ENCODE measurements at places on chromosomes 16 and 17.

DNA sequence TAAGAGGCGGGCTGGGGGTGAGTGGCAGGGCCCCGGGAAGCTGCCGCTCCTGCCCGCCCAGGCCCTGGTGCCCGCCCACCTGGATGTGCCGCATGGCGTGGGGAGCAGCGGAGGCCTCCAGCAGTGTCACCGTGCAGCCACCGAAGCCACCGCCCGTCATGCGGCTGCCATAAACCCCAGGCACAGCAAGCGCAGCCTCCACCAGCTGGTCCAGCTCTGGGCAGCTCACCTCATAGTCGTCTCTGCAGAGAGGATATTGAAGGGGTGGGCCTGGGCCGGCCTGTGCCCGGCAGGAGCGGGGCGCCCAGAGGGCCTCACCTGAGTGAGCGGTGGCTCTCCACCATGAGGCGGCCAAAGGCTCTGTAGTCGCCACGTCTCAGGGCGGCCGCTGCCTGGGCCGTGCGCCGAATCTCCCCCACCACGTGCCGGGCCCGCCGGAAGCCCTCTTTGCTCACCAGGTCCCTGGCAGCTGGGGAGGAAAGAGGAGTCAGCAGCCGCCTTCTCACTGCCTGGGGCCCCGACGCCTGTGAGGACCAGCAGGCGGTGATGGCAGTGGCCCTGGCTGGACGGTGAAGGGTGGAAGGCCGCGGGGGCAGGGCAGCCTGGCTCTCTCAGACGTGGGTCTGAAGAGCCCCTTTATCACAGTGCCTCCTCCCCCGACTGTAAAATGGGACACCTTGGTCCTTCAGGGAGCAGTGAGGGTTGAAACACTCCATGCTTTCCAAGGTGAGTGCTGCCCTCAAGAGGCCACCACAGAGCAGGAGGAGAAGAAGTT lies 6.7 kb downstream of the GALK1 start:
- DNase-seq = no peak

GRCh38 chr17:31654936-31655335 lies 204.1 kb downstream of the COPRS start:
- DNase-seq = no peak

GRCh38 chr16:87740441-87740840 lies 25.3 kb downstream of the KLHDC4 start:
- peak; percentile 70 for DNase-seq

DNA sequence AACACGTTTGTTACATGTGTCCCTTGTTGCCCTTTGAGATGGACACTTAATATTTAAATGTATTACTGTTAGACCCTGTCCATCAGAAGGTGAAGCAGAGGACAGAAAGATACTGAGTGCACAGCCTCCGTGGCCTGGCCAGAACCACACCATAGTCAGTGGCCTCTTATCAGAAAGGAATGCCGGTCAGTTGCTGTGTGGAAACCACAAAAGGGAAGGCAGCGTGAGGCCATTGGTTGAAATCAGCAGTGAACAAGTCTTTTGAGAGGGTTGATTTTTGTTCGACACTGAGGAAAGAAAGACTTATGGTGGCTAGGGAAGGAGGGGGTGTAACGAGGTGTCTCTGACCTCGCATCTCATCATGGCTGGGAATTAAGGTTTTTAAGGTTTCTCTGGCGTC lies 85.4 kb upstream of the CLEC18A start:
- DNase-seq = no peak

DNA sequence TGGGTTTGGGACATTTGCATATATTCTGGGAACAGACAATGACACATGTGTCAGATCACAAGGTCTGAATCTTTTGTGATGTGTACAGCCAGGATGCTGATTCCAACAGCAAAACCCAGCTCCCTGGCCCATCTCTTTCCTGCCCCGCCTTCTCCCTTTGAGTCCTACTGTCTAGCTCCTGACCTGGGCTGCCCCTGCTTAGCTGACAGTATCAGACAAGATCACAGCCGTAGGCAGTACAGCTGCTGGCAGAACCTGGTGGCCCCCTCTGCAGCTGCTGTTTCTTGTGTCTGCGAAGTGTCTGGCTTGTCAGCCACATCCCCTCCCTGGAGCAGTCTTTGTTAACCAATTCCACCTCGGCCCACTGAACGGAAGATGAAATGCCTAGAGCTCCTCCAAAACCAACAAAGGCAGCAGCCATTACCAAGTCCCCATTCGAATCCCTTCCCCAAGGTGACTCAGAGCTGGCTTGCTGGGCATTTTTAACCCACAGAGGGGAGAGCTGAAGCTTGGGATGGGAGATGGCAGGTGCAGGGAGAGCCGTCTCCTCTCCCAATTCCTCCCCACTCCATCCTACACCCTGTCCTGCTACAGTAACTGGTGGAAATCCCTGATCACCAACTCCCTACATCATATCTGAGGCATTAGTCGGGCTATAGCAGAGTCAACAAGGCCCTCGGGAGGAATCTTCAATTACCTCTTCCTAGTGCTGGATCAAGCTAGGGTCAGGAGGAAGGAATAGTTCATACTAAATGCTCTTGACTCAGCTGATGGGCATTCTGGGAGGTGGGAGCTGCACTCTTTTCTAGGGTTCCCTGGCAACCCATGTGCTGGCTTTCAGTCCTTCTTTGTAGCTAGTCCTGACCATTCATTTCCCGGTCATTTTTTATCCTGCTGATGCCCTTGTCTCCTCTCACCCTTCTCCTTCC lies 5.8 kb downstream of the PIPOX start:
- no peak for DNase-seq

DNA sequence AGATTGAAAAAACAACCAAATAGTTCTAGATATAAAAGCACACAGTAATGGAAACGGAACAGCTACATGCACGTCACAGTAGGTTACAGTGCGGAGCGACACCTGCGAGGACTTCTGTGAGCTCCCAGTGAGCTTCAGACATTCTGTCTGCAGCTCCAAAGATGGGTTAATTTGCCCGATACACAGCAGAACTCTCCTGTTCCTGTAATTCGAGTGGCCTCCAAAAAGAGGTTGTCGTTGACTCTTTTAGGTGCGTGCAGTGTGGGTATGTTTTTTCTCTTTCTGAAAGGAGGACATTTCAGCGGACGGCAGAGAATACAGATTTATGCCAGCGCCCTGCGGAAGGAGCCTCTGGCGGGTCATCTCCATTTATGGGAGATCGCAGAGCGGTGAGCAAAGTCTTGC lies 2.9 kb downstream of the OR1F1 start:
- no peak for DNase-seq

- peak; percentile 33 for DNase-seq
Measured at GRCh38 chr16:59905606-59906005, 1171.5 kb upstream of the GOT2 start.

- DNase-seq = no peak
Measured at GRCh38 chr16:11182411-11182810, 73.6 kb downstream of the SOCS1 start.

GRCh38 chr17:73489333-73489732 lies 154.9 kb downstream of the SDK2 start:
- no peak for DNase-seq

GRCh38 chr16:84000989-84001642 lies 33.1 kb downstream of the NECAB2 start:
- DNase-seq = no peak

GRCh38 chr16:16763449-16763848 lies 384.5 kb downstream of the NPIPA7 start:
- no peak for DNase-seq

GRCh38 chr17:34909040-34909439 lies 52.2 kb downstream of the CCT6B start:
- no peak for DNase-seq

DNA sequence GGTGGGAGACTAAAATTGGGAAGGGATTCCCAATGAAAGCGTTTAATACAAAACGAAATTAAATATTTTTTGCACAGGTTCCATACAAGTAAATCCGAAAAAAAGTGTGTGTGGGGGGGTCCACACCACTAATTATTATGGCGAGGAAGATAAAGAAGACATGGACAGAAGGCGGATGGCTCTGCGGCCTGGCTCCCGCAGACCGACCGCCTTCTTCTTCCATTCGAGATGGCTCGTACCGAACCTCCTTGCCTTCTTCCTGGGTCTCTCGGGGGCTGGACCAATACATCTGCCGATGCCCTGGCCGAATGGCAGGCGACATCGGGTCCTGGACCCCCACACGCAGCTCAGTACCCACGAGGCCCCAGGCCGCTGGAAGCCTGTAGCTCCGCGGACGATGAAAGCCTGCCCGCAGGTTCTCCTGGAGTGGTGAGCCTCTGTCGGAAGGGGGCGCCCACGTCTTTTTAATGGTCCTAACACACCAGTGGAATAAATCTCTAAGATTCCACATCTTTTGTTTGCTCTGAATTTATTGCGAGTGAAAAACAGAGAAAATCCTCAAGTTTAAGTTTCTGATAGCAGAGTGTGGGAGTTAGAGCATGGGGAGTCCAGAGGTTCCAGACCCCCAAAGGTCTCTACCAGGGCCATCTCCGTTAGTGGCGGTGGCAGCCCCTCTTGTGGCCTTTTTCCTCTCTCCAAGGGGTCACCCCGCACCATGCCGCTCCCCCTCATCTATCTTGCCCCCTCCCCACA lies 1.4 kb downstream of the PRAC2 start:
- no peak for DNase-seq

- peak; percentile 93 for DNase-seq
Measured at GRCh38 chr17:65627891-65628643, 66.6 kb upstream of the AXIN2 start.

- DNase-seq = no peak
Measured at GRCh38 chr17:54933921-54934320, 33.3 kb downstream of the TOM1L1 start.

DNA sequence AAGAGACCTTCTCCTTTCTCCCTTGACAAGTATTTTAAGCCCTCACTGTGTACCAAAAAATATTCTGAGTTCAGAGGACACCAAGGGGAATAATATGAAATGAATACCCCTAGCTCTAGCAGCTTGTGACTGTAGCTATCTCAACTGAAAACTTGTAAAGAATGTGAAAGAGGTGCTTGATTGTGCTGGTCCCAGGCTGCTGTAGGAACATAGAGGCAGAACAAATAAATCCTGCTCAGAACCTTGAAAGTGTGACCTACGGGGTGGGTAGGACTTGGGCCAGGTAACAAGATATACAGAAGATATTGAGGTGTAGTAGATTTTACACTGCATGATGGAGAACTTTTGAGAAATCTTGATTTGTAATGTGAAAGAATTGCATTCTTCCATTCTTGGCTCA lies 606.8 kb downstream of the TOX3 start:
- no peak for DNase-seq

DNA sequence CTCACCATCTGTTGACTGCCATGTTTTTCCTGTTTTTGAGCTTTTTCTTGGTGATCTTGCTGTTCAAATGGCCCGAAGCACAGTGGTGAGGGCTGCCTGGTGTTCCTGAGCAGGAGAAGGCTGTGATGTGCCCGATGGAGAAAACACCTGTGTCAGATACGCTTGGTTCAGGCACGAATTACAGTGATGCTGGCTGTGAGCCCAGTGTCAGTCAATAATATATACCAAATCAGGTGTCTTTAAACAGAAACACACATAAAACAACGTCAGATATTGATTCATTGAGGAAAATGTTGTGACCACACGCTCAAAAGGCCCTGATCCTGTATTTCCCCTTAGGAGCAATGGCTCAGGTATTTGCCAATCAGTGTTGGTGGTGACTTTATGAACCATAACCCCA lies 111.7 kb downstream of the SDR42E1 start:
- no peak for DNase-seq

GRCh38 chr17:17739388-17740066 lies 58.3 kb downstream of the RAI1 start:
- no peak for DNase-seq

DNA sequence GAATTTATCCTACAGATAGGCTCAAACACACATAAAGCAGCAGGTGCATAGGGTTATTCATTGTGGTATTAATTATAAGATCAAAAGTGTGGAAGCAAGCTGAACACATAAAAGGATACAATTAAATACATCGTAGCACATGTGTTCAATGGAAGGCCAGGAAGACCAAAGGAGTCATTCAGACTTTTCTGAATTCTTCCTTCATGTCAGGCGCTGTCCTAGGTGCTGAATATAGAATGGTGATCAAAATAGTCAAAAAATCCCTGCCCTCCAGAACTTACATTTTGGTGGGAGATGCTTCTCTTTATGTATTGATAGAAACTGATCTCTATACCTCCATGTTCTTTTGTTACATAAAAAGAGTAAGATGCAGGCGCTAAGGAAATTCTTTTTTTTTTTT lies 439.0 kb upstream of the ASIC2 start:
- DNase-seq = no peak

GRCh38 chr16:6096931-6097670 lies 999.5 kb upstream of the EEF2KMT start:
- no peak for DNase-seq

- no peak for DNase-seq
Measured at GRCh38 chr16:5906351-5906750, 808.8 kb upstream of the EEF2KMT start.

DNA sequence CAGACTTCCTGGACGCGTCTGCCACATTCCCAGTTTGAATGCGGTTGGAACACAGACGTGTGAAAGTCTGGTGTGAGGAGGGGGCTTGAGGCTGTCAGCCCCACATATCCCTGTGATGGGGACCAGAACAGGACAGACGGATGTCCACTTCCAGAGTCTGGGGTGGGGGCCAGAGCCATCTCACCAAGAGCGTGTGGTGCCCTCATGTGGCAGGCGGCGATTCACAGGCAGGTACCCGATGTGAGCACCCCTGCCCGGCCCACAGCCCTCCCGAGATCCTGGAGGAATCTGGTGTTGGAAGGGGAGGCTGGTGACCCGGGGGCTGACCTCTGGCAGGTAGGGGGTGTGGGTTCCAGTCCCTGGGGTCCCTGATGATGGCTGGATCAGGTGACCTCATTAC lies 51.5 kb downstream of the ENGASE start:
- DNase-seq = no peak

DNA sequence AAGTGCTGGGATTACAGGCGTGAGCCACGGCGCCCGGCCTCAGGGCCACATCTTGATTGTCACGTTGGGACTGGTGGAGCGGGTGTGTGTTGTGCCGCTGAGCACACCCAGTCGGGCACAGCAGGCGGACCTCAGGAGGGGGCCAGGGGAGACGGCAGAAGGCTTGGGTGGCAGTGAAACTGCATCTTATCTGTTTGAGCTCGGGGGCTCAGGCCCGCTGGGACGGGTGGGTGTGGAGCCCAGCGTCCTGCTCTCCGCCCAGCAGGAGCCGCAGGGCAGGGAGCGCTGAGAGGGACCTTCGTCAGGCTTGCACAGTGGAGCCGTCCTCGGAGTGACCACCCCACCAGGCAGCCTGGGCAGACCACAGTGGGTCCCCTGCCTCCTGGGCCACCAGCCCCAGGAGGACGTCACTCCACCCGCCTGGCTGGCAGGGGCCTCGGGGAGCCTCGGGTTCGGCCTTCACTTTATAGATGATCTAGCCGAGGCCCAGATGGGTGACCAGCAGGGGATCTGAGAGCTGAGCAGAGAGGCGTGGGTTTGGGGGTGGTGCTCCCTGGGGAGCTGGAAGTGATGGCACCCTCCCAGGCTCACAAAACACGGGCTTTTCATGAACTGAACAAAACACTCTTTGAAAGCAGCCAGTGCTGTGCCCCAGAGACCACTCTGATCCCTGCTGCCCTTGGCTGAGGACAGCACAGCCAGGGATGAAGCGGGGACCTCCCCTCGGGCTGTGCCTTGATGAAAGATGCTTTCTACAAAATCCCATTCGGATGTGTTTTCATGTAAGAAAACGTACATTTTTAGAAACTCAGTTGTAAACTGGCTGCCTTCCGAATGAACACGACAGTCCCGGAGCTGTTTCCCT lies 181.1 kb downstream of the SEC14L1 start:
- no peak for DNase-seq

Measured in brain pericyte (primary cell).